ENCODE measurements at places on chromosomes 5 and 9.

DNA sequence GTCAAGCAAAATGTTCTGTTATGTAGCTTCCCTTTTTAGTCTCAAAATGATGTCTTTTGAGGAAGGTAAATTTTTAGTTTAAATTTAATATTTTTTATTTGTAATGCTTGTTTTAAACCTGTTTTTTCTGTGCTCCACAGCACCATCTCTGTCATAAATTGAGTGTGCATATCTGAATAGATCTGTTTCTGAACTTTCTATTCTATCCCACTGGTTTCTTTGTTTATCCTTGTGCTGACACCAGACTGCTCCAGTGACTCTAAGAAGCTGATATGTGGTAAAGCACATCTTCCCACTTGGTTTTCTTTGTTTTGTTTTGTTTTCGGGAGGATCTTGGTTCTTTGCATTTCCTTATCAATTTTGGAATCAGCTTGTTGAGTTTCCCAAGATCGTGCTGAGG, 7.1 kb upstream of the RNF145 start:
- DNase-seq: no peak

- DNase-seq: no peak
Measured at GRCh38 chr5:1447671-1448361, 2.6 kb upstream of the SLC6A3 start.

- no peak for DNase-seq
Measured at GRCh38 chr5:173385832-173386360, 57.7 kb upstream of the STC2 start.

DNA sequence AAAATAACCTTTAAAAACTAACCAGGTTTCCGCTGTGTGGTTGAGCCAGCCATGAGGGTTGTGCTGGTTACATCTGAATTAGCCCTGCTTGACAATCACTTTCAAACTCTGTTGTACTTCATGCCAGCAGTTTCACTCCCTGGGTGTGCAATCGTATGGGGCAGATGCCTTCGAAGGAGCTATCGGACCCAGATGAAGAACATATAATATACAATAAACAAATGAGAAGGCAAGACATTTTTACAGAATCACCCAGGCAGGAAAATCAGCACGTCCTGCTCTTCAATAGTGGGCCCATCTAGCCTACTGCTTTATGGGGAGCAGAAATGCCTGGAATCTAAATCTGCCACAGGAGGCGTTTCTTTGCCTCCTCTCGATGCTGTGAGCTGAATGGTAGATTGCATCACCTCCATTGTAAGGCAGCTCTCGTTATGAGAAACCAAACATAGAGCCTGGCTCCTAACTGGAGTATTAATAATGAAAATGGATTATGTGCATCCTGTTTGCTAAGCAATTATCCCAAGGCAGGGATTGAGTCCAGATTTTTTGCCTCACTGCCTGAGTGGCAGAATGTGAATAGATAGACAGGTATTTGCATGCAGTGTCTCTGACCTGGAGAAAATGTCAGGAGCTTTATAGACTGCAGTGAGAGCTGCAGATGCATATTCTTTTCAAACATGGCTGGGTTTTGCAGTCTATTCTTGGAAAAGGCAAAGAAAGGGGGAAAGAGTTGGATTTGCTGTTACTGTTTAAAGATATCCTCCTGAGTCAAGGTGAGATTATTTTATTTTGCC, 143.3 kb upstream of the SMARCA2 start:
- no peak for DNase-seq

- DNase-seq: no peak
Measured at GRCh38 chr5:119808474-119808873, 179.1 kb downstream of the FAM170A start.
